ENCODE measurements at places on chromosomes 5 and 9. TPM values are rescaled to one million over a fixed set of nuclear protein-coding genes. Genes with fewer than 3 reads are reported as not detected.
A peak's percentile ranks its signal among the peaks of the same experiment; 100 is the strongest.

The GPSM1 gene
- 31.8 TPM for total RNA-seq

The CENPK gene
- total RNA-seq = not detected

The SNCAIP gene
- total RNA-seq = 7.5 TPM

The BRINP1 gene
- 0.42 TPM for total RNA-seq

The PDCD1LG2 gene
- total RNA-seq = 1.1 TPM

DNA sequence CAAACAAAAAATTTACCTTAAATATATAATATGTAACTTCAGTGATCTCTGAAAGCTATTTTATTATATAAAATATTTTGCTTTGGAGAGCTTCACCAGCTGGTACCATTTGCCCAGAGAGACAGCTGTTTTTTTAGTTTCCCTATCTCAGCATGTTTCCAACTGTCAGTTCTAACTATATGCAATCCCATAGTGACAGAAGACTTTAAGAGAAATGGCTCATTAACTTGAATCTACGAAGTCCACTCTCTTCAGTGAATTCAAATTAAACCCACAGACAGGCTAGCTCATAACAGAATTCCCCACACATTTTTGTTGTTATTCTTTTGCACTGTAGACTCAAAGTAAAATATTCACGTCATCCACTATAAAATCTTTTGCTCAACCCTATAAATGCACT lies 251.8 kb upstream of the POU5F2 start:
- no peaks in the 10 kb centered on the region for H3K36me3 ChIP-seq
- H3K4me1 ChIP-seq = no peaks in the 10 kb centered on the region
- no peaks in the 10 kb centered on the region for H3K27me3 ChIP-seq
- DNase-seq = no peak
- no peak overlapping the region for H3K4me3 ChIP-seq

- H3K36me3 ChIP-seq = no peaks in the 10 kb centered on the region
- H3K27me3 ChIP-seq = no peaks in the 10 kb centered on the region
- H3K4me1 ChIP-seq = no peaks in the 10 kb centered on the region
Observed at GRCh38 chr9:6229619-6230018, 14.0 kb downstream of the IL33 start.

GRCh38 chr5:179120421-179120861 lies 60.3 kb downstream of the ZNF354C start:
- H3K4me3 ChIP-seq = no peak overlapping the region
- H3K27ac ChIP-seq = no peak overlapping the region
- no peak for DNase-seq

DNA sequence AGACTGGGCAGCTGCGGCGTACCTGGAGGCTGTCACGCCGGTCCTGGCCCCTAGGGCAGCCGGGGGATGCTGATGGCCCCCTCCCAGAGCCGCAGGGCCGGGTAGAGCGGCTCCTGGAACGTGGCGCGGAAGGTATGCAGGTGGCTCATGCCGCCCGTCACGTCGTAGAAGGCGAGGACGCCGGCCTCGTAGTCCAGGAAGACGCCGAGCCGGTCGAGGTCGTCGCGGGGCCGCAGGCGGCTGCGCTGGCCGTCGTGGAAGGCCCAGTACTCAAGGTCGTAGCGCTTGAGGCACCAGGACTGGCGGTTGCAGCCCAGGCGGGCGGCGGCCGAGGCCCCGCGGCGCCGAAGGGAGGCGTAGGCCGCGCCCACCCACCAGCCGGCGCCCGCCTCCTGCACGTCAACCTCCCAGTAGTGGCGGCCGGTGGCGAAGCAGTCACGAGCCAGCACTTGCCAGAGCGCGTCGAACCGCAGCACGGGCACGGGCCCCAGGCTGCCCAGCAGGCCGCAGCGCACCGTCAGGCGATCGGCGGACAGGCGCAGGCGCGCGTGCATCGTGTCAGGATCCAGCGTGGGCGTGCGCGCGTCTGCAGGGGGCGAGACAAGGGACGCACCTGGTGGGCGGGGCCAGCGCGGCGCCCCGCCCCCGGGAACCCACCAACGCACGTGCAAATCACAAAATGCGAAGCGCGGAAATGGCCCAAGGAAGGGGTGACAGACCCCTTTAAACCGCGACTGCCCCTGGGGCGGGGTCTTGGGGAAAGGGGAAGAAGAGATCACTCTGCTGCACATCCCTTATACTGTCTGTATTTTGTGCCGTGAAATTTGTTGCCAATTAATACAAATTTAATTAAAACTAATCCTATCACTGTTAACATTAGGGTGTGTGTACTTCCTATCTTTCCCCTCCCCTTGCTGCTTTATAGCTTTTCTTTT lies 31.2 kb downstream of the NANS start:
- DNase-seq = peak; percentile 39
- H3K36me3 ChIP-seq = no peaks in the 10 kb centered on the region
- H3K4me3 ChIP-seq = peak overlapping the region; percentile 60
- no peak overlapping the region for H3K27ac ChIP-seq
- H3K27me3 ChIP-seq = peaks cover 3% of the 10 kb centered on the region

The C5orf58 gene
- not detected for total RNA-seq

- no peaks in the 10 kb centered on the region for H3K36me3 ChIP-seq
- H3K4me1 ChIP-seq = no peaks in the 10 kb centered on the region
- no peak overlapping the region for H3K27ac ChIP-seq
- no peak for DNase-seq
- H3K4me3 ChIP-seq = no peak overlapping the region
Observed at GRCh38 chr5:1432296-1432695, 12.9 kb downstream of the SLC6A3 start.

DNA sequence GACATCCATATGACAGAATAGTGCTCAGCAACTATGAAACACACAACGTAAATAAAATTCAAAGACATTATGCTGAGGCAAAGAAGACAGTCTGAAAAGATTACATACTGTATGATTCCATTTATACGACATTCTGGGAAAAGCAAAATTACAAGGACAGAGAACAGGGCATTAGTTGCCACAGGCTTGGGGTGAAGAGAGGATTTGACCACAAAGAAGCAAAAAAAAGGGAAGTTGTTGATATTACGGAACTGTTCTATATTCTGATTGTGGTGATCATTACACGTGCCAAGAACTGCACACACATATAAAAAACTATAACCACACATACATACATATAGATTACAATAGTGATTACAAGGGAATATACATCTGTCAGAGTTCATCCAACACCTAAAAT lies 24.1 kb downstream of the CDK5RAP2 start:
- no peak overlapping the region for H3K4me3 ChIP-seq
- no peak for DNase-seq
- no peaks in the 10 kb centered on the region for H3K36me3 ChIP-seq
- no peaks in the 10 kb centered on the region for H3K4me1 ChIP-seq

DNA sequence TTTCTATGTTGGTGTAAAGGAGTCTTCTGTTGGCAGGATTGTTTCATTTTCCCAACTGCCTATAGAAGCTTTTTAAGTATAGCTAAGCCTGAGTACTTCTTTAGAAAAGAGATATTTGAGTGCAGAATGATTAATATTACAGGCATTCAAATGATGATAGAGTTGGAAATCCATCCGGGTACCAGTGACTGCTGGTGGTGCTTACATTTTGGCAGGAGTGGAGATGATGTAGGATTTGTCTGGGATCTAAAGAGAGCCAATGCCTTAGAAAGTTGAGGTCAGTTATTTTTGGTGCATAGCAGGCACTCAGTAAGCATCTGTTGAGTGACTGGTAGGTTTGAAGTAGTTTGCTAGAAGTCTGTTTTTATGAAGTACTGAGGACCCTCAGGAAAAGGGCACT lies 433.5 kb downstream of the DMAC1 start:
- no peak overlapping the region for H3K27ac ChIP-seq
- peaks cover 12% of the 10 kb centered on the region for H3K4me1 ChIP-seq
- no peak for DNase-seq
- no peaks in the 10 kb centered on the region for H3K36me3 ChIP-seq

DNA sequence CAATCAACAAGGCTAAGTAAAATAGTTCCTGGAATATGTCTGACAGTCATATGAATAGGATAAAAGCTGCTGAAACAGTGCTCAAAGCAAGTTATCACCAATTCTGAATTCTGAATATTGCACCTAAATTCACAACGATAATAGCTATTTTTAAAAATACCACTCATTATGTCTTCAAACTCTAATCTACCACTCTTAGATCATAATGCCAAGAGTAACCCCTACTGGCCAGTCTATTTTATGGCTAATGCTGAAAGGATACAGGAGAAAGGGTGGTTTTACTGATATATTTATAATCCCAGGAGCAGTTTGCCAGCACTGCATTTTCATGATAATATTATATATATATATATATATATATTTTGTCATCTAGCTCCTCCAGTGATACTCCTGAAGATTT lies 232.8 kb downstream of the PDE4D start:
- no peaks in the 10 kb centered on the region for H3K36me3 ChIP-seq
- DNase-seq = no peak
- no peak overlapping the region for H3K27ac ChIP-seq
- H3K4me3 ChIP-seq = no peak overlapping the region
- H3K27me3 ChIP-seq = no peaks in the 10 kb centered on the region

The SEMA4D gene
- 18.3 TPM for total RNA-seq

The GALNT12 gene
- 4.7 TPM for total RNA-seq

GRCh38 chr5:111779922-111780292 lies 22.9 kb upstream of the NREP start:
- no peaks in the 10 kb centered on the region for H3K36me3 ChIP-seq
- DNase-seq = peak; percentile 23
- H3K27ac ChIP-seq = no peak overlapping the region
- no peaks in the 10 kb centered on the region for H3K27me3 ChIP-seq
